ENCODE measurements at places on chromosomes 2 and 18. TPM values are rescaled to one million over a fixed set of nuclear protein-coding genes. Genes with fewer than 3 reads are reported as not detected.
A peak's percentile ranks its signal among the peaks of the same experiment; 100 is the strongest.

CRYGD gene
- not detected for total RNA-seq

MAP3K19 gene
- total RNA-seq, result not detected

TET3 gene
- total RNA-seq, result 2.3 TPM

DOK6 gene
- 0.96 TPM for total RNA-seq

SYT4 gene
- not detected for total RNA-seq

LINC00305 gene
- not detected for total RNA-seq

GRCh38 chr18:61924550-61924949 is 31.7 kb upstream of the RNF152 start:
- H3K27ac ChIP-seq, result no peak overlapping the region
- H3K36me3 ChIP-seq, result no peaks in the 10 kb centered on the region
- H3K4me3 ChIP-seq, result no peak overlapping the region
- H3K4me1 ChIP-seq, result no peaks in the 10 kb centered on the region
- H3K27me3 ChIP-seq, result no peaks in the 10 kb centered on the region

DNA sequence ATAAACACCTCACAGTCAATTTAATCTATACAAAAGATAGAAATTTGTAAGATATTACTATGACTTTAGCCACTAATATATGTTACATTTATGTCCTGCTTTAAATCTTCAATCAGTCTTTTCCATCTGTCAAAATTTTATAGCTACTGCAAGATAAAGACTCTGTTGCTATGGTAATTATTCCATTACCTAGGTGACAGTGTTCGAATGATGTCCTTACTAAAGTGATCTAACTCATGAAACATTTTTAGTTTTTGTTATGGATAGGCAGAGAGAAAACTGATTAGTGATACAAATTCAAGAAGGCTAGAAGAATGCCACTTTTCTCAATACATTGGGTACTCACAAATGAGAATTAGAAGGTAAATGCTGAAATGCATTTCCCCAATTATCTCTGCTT is 359.9 kb upstream of the FSHR start:
- no peaks in the 10 kb centered on the region for H3K36me3 ChIP-seq
- H3K27me3 ChIP-seq, result no peaks in the 10 kb centered on the region
- DNase-seq, result no peak
- no peaks in the 10 kb centered on the region for H3K4me1 ChIP-seq
- H3K4me3 ChIP-seq, result no peak overlapping the region
- no peak overlapping the region for H3K27ac ChIP-seq

- no peak overlapping the region for H3K27ac ChIP-seq
- H3K27me3 ChIP-seq, result peaks cover 51% of the 10 kb centered on the region
- H3K4me1 ChIP-seq, result no peaks in the 10 kb centered on the region
- no peak overlapping the region for H3K4me3 ChIP-seq
- no peaks in the 10 kb centered on the region for H3K36me3 ChIP-seq
- DNase-seq, result no peak
These were observed 22.2 kb upstream of the IL1RN start for GRCh38 chr2:113105047-113105785.

DNA sequence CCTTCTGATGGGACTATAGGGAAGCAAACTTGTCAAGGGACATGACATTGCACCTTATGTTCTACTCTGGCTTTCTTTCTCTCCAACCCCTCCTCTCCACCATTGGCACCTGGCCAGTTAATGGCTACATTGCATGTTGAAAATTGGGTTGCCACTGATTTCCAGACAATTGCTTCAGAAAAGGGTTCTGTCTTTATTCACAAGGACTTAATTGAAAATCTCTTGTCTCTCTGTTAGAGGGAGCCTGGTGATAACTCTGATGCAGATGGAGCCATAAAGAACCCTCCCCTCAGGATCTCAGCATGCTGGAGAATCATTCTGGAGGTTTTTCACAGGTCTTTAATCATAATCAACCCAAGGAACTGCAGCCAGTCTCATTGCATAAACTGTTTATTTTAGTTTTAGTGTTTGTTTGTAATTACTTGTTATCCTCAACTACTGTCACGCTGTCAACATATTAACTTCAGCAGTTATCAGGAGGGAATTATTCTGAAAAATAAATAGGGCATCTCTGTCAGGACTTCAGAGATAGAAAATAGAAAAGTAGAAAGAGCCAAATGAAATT is 316.8 kb downstream of the RIT2 start:
- no peaks in the 10 kb centered on the region for H3K4me1 ChIP-seq
- H3K27me3 ChIP-seq, result no peaks in the 10 kb centered on the region
- H3K36me3 ChIP-seq, result no peaks in the 10 kb centered on the region
- no peak overlapping the region for H3K27ac ChIP-seq
- no peak for DNase-seq

GRCh38 chr2:43084699-43085091 is 141.7 kb downstream of the ZFP36L2 start:
- peak overlapping the region; percentile 96 for H3K27ac ChIP-seq
- H3K4me3 ChIP-seq, result no peak overlapping the region
- H3K36me3 ChIP-seq, result no peaks in the 10 kb centered on the region
- H3K27me3 ChIP-seq, result no peaks in the 10 kb centered on the region
- DNase-seq, result peak; percentile 77
- peaks cover 72% of the 10 kb centered on the region for H3K4me1 ChIP-seq

- H3K36me3 ChIP-seq, result no peaks in the 10 kb centered on the region
- no peak for DNase-seq
- H3K4me3 ChIP-seq, result no peak overlapping the region
- H3K27me3 ChIP-seq, result no peaks in the 10 kb centered on the region
- no peak overlapping the region for H3K27ac ChIP-seq
These were observed 27.9 kb upstream of the GREB1 start for GRCh38 chr2:11505652-11506610.

DNA sequence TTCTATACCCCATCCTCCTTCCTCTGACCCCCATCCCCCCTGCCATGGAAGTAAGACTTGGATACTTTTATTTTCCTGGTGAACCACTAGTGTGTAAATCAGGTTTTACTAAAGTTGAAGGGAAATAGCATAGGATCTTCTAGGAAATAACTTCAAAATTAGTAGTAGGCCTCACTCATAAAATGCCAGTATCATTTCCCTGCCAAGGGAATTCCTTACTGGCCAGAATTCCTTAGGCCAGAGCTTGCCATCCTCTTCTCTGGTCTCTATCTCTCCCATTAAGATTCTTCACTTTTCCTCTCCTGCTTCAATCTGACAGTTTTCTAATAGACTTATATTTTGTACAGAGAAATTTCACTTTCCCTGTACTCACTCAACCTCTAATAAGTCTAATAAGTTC is 322.8 kb upstream of the TANK start:
- no peak overlapping the region for H3K4me3 ChIP-seq
- H3K36me3 ChIP-seq, result no peaks in the 10 kb centered on the region
- H3K27ac ChIP-seq, result no peak overlapping the region
- DNase-seq, result no peak

DNA sequence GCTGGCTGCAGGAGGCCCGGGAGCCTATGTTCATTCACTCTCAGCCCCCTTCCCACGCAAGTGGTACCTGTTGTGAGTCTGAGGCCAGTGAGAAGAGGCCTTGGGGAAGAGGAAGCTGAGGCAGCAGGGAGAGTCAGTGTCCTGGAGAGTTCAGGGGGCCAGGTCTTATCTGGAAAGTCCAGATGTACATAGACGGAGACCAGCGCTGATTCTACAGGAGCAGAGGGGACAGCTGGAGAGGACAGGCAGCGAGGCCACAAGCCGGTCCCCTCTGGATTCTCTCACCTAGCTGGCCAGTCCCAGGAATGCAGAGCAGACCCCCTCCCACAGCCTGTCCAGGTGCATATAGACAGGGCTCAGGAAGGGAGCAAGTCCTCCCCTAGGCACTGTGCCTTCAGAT is 29.1 kb upstream of the SELENOI start:
- no peaks in the 10 kb centered on the region for H3K27me3 ChIP-seq
- H3K36me3 ChIP-seq, result no peaks in the 10 kb centered on the region
- H3K27ac ChIP-seq, result no peak overlapping the region
- H3K4me1 ChIP-seq, result no peaks in the 10 kb centered on the region
- DNase-seq, result no peak

- H3K4me1 ChIP-seq, result peaks cover 32% of the 10 kb centered on the region
- DNase-seq, result no peak
- H3K4me3 ChIP-seq, result no peak overlapping the region
- no peaks in the 10 kb centered on the region for H3K27me3 ChIP-seq
These were observed 197.2 kb upstream of the ID2 start for GRCh38 chr2:8484502-8485283.

DNA sequence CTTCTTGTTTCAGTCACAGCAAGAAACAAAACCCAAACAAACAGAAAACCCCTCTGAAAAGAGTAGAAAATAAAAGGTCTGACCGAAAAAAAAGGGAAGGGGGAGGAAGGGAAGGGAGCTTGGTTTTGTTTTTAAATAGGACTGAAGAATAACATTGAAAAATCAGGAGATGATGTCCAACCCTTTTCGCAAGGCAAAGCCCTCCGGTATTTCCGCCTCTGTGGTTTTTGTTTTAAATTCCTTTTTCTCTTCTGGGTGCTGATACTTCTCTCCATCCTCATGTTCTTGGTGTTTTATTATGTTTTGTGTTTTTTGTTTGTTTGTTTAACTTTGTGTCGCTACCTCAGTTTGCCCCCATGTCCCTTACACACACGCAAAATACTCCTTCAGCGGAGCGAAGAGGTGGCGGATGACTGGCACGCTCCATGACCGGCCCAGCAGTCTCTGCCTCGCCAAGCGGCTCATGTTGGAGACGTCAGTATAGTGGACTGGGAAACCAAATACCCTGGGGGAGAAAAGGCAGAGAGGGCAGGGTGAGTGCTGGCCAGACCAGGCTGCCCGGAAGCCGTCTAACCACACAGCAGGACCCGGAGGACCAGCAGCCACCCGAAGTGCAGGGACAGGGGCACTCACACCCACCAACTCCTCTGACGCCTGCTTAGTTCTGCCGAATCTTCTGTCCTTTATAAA is 65.7 kb upstream of the POMC start:
- H3K4me1 ChIP-seq, result peaks cover 43% of the 10 kb centered on the region
- DNase-seq, result no peak
- no peak overlapping the region for H3K27ac ChIP-seq

GRCh38 chr2:200380833-200381542 is 74.5 kb downstream of the SPATS2L start:
- H3K4me1 ChIP-seq, result peaks cover 65% of the 10 kb centered on the region
- no peaks in the 10 kb centered on the region for H3K27me3 ChIP-seq
- no peak overlapping the region for H3K27ac ChIP-seq

GRCh38 chr2:159131914-159132281 is 154.6 kb downstream of the WDSUB1 start:
- H3K27ac ChIP-seq, result peak overlapping the region; percentile 84
- H3K27me3 ChIP-seq, result no peaks in the 10 kb centered on the region
- H3K4me1 ChIP-seq, result peaks cover 92% of the 10 kb centered on the region

DNA sequence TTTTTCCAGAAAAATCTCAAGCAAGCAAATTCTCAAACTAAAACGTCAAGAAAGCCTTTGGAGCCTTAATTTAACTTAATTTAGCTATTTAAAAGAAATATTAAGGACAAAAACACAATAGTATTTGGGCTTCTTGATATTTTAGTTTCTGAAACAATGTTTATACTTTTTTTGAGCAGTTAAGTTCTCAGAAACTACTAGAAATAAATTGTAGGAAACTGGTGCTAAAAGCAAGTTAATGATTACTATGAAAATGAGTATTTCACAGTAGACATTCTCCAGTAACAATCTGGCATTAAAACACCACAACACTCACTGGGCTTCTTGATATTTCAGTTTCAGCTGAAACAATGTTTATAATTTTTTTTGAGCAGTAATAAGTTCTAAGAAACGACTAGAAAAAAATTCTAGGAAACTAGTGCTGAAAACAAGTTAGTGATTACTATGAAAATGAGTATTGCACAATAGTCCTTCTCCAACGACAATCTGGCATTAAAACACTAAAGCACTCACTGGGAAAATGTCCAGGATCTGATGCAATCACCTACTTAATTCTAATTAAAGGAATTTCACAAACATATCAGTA is 45.1 kb downstream of the TRAK2 start:
- no peaks in the 10 kb centered on the region for H3K27me3 ChIP-seq
- peaks cover 90% of the 10 kb centered on the region for H3K4me1 ChIP-seq
- no peak for DNase-seq

- DNase-seq, result no peak
- no peak overlapping the region for H3K27ac ChIP-seq
- H3K4me1 ChIP-seq, result peaks cover 10% of the 10 kb centered on the region
- H3K27me3 ChIP-seq, result peaks cover 22% of the 10 kb centered on the region
- H3K4me3 ChIP-seq, result no peak overlapping the region
These were observed 3.4 kb downstream of the FBLN7 start for GRCh38 chr2:112141626-112142007.

- no peak for DNase-seq
- no peaks in the 10 kb centered on the region for H3K4me1 ChIP-seq
- peaks cover 5% of the 10 kb centered on the region for H3K27me3 ChIP-seq
These were observed 55.5 kb upstream of the PIK3C3 start for GRCh38 chr18:41899535-41899934.

GRCh38 chr2:65974067-65974723 is 460.7 kb upstream of the MEIS1 start:
- H3K36me3 ChIP-seq, result no peaks in the 10 kb centered on the region
- H3K27me3 ChIP-seq, result peaks cover 4% of the 10 kb centered on the region
- no peak overlapping the region for H3K27ac ChIP-seq
- H3K4me3 ChIP-seq, result no peak overlapping the region

GRCh38 chr2:134676960-134677359 is 41.8 kb downstream of the TMEM163 start:
- H3K4me1 ChIP-seq, result peaks cover 21% of the 10 kb centered on the region
- no peak for DNase-seq
- peaks cover 8% of the 10 kb centered on the region for H3K27me3 ChIP-seq
- H3K36me3 ChIP-seq, result no peaks in the 10 kb centered on the region
- H3K27ac ChIP-seq, result no peak overlapping the region

DNA sequence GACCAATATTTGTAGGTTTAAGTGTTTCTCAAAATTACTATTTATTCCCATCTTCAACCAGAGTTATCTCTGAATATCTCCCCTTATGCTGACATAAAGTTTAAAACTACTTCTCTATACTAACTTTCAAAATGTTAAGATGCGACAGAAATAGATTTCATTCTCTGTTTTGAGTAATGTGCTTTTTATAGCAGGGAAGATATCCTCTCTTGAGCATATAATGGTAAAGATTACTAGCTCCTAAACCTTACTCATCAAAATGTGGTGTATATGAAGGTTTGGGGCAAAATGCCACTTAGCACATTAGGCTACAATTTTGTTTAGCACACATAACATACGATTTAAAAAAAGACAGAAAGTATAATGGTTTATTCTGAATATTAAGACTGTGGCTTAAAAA is 54.4 kb downstream of the CWC22 start:
- peaks cover 82% of the 10 kb centered on the region for H3K36me3 ChIP-seq
- H3K4me3 ChIP-seq, result no peak overlapping the region
- no peaks in the 10 kb centered on the region for H3K27me3 ChIP-seq
- H3K4me1 ChIP-seq, result no peaks in the 10 kb centered on the region
- DNase-seq, result no peak
- H3K27ac ChIP-seq, result no peak overlapping the region
